ENCODE measurements at places on chromosomes 3 and 15.

- DNase-seq, result peak; percentile 70
Measured at GRCh38 chr3:117751651-117752050, 1042.1 kb downstream of the TUSC7 start.

DNA sequence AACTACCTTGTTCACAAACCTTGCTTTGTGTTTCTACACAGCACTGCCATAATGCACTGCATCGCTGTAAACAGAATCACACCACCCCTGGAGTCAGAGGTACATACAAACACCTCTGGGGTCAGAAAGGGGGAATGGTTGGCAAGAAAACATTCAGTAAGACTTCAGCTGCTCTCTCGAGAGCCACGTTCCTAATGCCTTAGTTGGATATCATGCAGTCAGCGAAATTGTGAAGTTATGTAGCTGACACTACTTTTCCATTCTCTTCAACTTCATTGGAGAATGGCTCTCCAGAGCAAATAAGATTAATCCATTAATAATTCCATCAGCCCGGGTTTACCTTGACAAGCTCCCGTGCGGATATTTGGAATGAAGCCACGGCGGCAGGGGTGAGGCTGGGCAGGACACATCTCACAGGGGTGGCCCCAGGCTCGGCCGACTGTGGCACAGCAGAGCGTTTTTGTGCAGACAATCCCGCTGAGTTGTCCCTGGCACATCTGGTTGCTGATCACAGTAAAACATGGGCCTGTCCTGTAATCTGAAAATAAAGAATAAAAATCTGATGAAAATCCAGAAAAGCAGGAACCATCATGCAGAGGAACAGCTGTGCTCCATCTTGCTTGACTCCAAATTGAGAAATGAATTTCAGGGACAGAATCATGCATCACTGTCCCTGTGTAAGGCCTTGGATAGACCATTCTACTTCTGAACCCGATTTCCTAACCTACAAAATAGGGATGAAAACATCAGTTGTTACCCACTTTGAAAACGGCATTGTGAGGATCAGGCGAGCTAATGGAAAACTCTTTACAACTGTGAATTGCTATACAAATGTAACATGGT is 108.0 kb downstream of the FBN1 start:
- no peak for DNase-seq

GRCh38 chr15:29652595-29652994 is 169.7 kb downstream of the TJP1 start:
- DNase-seq, result no peak

- DNase-seq, result no peak
Measured at GRCh38 chr3:126372413-126373145, 15.4 kb upstream of the KLF15 start.

GRCh38 chr15:93384886-93385285 is 295.9 kb upstream of the RGMA start:
- DNase-seq, result no peak

- no peak for DNase-seq
Measured at GRCh38 chr3:13462125-13462629, 17.9 kb upstream of the HDAC11 start.
